H9 (cell line): ENCODE measurements at places on chromosomes 7 and 10. TPM values are rescaled to one million over a fixed set of nuclear protein-coding genes. Genes with fewer than 3 reads are reported as not detected.

DNA sequence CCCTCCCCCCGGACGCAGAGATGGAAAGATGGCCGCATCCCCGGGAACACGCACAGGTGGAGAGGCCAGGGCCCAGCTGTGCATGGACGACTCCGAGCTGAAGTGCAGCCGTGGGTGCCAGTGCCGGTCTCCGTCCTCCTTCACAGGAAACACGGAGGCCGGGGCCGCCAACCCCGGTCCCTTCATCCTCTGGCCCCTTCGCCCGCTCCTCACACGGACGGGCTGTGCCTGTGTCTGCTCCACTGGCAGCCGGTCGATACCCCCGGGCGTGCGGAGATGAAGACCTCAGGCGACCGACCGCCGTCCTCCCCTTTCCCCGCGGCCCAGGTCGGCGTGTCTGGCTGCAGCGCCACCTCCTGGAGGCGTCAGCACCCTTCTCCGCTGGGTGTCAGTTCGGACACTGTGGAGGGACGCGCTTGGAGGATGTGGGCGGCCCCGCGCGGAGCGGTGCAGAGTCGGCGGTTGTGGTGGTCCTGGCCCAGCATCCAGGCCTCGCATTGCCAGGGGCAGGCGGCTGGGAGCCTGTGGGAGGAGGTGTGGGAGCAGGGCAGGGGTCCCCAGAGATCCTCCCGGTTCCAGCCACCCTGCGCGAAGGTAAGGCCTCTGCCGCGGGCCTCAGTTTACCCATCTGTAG is 9.9 kb downstream of the ZNF511 start:
- DNase-seq: peak; percentile 87

The NRCAM gene
- total RNA-seq: 1.8 and 2.3 TPM in 2 replicates

GRCh38 chr10:70176441-70176840 is 6.1 kb upstream of the SAR1A start:
- no peak for DNase-seq

GRCh38 chr10:11504566-11505285 is 106.7 kb downstream of the USP6NL start:
- DNase-seq: no peak

The SH2D4B gene
- total RNA-seq: 0.07 TPM in 1 of 2 replicates, not detected in the other

DNA sequence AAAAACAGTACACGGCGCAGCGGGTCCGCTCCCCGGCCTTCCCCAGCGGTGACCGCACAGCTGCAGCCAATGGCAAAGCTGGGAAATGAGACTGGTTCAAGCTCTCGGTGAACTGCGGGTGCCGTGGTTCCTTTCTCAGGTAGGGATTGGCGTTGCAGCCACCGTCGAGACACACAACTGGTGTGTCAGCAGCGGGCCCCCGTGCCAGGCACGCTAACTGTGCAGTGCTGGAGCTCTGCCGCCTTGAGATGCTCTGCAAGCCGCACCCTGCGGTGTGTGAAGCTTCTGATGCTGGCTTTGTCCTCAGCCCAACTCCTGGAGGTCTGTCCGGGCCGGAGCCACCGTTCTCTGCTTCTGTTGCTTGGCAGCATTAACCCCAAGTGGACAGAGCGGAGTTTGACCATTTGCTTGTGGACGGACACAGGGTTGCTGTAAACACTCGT is 20.6 kb upstream of the NKX6-2 start:
- DNase-seq: no peak

DNA sequence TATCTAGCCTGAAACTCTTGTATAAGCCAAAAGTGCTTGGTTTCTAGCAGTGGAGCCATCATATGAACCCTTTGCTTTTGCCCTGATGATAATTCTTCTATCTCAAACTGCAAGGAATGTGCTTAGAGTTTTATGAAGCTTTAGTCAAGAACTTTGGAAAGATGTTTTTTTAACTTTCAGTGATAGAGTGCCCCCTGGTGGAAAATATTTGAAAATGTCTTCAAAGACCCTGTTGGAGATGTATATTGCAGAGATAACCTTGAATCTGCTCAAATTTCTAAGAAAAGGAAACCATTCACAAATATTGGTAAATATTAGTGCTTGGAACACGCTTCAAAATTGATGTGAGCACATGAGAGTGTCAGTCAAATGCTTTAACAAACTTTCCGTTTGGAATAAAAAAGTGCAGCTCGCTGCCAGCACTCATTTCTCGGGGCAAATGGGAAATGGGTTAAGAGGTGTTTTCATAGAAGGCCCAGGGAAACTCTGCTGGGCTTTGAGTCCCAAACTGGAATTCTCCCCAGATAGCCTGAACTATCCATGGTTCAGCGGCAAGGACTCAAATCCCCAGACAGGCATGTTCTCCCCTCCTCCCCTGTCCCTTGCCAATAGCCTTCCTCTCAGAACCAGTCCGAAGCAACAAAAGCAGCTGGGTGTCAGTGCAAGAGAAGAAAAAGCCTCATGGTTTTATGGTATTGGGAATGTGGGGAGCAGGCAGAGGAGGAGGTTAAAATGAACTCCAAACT is 129.3 kb downstream of the MYOF start:
- no peak for DNase-seq

The INHBA gene
- 1.6 and 1.7 TPM in 2 replicates for total RNA-seq

- DNase-seq: no peak
These were observed 41.1 kb downstream of the PLEKHA8 start for GRCh38 chr7:30069096-30069867.

GRCh38 chr10:6607778-6608177 is 27.7 kb upstream of the PRKCQ start:
- no peak for DNase-seq

The DYNC1I1 gene
- total RNA-seq: 3.2 TPM in 2 replicates

The SPDYE1 gene
- total RNA-seq: not detected in 2 replicates

DNA sequence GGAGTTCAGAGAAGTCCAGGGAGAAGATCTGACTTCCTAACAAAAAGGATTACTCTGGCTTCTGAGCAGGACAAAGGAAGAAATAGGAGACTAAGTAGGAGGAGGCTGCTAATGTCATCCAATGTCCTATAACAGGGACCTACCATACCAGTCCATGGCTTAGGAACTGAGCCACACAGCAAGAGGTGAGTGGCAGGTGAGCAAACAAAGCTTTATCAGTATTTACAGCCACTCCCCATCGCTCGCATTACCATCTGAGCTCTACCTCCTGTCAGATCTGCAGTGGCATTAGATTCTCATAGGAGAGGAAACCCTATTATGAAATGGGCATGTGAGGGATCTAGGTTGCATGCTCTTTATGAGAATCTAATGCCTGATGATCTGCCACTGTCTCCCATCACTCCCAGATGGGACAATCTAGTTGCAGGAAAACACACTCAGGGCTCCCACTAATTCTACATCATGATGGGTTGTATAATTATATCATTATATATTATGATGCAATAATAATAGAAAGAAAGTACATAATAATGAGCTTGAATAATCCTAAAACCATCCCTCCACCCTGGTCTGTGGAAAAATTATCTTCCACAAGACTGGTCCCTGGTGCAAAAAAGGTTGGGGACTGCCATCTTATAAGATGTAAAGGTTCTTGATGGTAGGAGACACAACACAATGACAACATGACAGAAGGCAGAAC is 487.4 kb downstream of the PLXDC2 start:
- no peak for DNase-seq

The NUTM2B gene
- total RNA-seq: 0.07 and 0.46 TPM in 2 replicates

The TAS2R41 gene
- not detected in 2 replicates for total RNA-seq

The TSPAN33 gene
- total RNA-seq: 34.7 and 36.7 TPM in 2 replicates

- no peak for DNase-seq
These were observed 1175.2 kb downstream of the NXPH1 start for GRCh38 chr7:9608560-9608959.

DNA sequence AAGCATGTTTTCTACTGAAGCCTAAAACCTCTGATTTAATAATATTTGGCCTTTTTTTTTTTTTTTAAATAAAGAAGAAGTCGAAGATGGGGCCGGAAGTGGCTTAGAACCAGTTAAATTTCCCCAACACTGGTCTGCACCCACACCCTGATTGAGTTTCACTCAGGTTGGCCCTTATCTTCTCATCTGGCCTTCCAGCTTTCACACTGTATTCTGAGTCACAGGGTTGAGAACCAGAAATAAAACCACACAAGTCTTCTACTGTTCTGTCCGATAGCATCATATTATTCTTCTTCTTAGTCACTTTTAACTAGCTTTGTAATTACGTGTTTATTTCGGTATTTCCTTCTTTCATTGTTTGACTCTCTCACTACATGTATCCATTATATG is 9.9 kb downstream of the ZNF365 start:
- no peak for DNase-seq

DNA sequence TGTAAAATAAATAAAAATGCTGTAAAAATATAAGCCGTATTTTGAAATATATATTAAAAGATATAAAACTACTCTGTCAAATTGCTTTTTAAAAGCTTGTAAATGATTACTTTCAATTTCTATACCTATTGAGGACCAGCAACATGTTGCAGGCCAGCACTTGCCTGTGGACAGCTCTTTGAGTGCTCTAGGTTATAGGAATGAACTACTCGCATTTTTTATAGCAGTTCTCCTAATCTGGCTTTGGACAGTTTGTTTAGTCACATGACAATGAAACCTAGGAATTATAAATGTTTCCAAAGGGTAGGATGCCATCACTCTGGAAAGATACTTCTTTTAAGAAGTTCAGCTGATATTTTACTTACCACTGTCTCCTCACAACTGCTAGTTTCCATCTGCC is 117.7 kb upstream of the PTPRZ1 start:
- no peak for DNase-seq

The CRYGN gene
- total RNA-seq: 0.79 and 1.8 TPM in 2 replicates

DNA sequence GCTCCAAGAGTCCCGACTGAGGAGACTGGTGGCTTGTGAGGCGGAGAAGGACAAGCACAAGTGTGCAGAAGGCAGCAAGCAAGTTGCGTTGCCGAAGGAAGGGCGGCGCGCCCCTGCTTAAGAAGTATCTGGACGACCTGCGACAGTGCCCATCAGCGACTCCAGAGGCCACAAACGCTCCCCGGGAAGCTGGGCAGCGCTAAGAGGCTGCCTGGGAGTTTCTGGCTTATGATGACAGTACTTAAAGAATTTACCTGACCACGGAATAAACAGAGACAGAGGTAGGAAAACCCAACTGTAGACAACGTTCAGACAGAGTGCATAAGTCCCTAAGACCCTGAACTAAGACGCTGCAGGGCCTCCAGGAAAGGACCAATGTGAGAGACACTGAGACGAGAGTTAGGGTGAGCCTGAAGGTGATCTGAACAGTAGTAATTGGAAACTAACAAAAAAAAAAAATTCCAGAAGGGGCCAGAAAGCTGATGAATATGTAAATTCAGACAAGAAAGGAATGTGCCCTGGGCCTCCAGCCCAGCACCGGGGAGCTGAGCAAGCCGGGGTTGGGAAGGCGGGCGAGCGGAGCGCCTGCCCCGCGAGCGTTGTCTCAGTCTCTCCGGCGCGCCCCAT is 1.0 kb downstream of the OSBPL3 start:
- peak; percentile 66 for DNase-seq

- no peak for DNase-seq
These were observed 386.0 kb upstream of the SHH start for GRCh38 chr7:156198277-156198676.

The HHEX gene
- 1.8 and 2.2 TPM in 2 replicates for total RNA-seq

- DNase-seq: no peak
These were observed 84.6 kb upstream of the CAPZA2 start for GRCh38 chr7:116777651-116778281.

DNA sequence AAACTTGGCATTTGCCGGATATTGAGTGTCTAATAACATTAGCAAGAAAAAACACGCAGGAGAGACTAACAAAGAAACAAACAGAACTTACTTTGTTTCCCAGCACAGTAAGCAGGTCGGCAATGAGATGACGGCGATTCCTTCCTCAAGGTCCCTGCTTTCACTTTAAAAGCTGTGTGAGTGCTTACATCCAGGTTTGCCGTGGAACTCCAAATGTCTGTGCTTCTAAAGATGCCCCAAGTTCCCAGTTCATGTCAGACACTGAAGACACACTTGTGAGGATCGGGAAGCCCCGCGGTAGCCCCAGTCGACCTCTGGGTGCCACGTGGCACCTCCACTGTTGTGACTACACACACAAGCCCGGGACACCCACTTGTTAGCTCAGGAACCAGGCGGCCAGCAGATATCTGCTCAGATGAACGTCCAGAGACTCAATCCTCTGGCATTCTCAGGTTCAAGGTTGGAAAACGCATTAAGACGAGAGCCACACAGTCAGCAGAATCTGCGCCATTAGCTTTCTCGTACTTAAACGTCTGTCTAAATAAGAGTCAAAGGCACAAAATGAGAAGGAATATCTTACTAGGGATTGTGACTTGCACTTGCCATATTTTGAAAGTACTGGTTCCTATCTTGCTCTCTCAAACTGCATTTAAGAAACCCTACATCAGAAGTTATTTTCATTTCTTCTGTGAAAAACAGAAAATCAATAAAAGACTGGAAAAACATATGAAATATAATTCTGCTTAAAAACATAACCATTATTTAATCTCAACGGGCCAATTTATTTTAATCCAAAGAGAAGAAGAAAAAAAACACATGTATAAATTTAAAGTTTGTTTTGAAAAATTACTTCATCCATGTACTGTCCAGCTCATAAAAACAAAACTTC is 207.6 kb upstream of the KLF14 start:
- DNase-seq: no peak

The IGF2BP3 gene
- 180 and 197 TPM in 2 replicates for total RNA-seq

DNA sequence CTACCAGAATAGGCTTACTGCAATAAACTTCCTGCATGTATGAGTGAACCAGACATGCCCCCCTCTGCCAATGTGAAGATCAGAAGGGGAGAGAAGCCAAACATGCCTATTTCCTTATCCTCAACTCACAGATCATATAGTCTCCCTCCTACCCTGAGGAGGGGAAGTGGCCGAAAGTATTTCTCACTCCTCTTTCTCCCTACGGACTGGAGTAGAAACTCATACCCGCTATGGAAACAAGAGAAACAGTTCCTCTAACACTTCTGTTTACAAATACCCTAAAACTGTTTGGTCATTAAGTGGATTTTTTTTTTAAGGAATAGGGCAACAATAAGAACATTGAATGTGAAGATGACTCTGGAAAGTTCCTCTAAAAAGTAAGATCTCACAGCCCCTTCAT is 31.4 kb downstream of the CCNJ start:
- DNase-seq: no peak

The TMEM184A gene
- total RNA-seq: 1.3 and 1.5 TPM in 2 replicates

The ZNF488 gene
- 2.9 and 3.2 TPM in 2 replicates for total RNA-seq

The UFSP1 gene
- 4.3 and 4.6 TPM in 2 replicates for total RNA-seq

The TFEC gene
- not detected in 2 replicates for total RNA-seq

DNA sequence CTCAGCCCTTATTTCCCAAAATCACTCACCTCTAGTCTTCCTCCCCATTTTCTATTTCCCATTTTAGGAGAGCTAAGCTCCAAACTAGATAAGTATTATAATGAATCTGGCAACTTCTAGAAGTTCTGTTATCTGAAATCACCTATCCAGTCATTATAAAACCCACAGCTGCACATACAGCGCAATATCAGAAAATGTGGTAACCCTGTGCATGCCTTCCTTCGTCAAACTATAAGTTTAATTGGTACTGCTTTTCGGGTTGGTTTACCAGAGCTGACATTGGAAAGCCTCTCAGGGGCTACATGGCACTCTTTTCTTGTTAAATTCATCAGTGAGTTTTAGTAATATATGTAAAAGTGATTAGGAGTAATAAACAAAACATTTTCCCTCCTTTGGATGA is 1.6 kb downstream of the LAMB4 start:
- no peak for DNase-seq

- DNase-seq: no peak
These were observed 53.3 kb upstream of the FAM180A start for GRCh38 chr7:135801877-135802276.
